ENCODE measurements at places on chromosomes 7 and 10. TPM values are rescaled to one million over a fixed set of nuclear protein-coding genes. Genes with fewer than 3 reads are reported as not detected.

The JAZF1 gene
- 11.1 TPM for total RNA-seq

GRCh38 chr7:139958599-139959284, 104.0 kb downstream of the PARP12 start:
- no peak overlapping the region for H3K27ac ChIP-seq
- H3K36me3 ChIP-seq, result no peaks in the 10 kb centered on the region
- no peak overlapping the region for H3K4me3 ChIP-seq
- H3K4me1 ChIP-seq, result no peaks in the 10 kb centered on the region

The PPA1 gene
- 69.3 TPM for total RNA-seq

- no peaks in the 10 kb centered on the region for H3K36me3 ChIP-seq
- no peaks in the 10 kb centered on the region for H3K4me1 ChIP-seq
- no peak overlapping the region for H3K4me3 ChIP-seq
- H3K27ac ChIP-seq, result no peak overlapping the region
Observed at GRCh38 chr7:154503962-154504550, 451.9 kb downstream of the DPP6 start.

The GLI3 gene
- 0.28 TPM for total RNA-seq

DNA sequence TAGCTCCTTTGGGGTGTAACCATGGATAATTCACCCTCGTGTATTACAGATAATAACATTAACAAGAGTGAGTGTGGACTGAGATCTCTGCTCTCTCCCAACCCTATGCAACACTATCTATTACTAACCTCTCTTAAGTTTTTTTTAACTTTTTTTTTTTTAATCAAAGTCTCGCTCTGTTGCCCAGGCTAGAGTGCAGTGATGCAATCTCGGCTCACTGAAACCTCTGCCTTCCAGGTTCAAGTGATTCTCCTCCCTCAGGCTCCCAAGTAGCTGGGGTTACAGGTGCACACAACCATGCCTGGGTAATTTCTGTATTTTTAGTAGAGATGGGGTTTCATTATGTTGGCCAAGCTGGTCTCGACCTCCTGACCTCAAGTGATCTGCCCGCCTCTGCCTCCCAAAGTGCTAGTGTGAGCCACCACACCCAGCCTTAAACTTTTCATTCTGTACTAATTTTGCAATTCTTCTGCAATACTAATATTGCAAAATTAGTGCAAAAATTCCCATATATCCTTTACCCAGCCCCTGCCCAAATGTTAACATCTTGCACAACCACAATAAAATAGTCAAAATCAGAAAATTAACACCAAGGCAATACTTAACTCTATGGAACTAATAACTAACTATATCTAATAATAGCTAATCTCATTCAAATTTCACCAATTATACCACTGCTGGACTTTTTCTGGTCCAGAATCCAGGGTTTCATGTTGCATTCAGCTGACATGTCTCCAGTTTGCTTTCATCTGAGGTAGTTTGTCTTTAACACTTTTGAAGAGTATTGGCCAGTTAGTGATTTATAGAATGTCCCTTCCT, 66.5 kb upstream of the TCF7L2 start:
- H3K27ac ChIP-seq, result no peak overlapping the region
- no peak overlapping the region for H3K4me3 ChIP-seq
- no peak for DNase-seq
- H3K27me3 ChIP-seq, result no peaks in the 10 kb centered on the region

GRCh38 chr7:82164813-82165212, 278.8 kb downstream of the CACNA2D1 start:
- no peak overlapping the region for H3K4me3 ChIP-seq
- no peaks in the 10 kb centered on the region for H3K27me3 ChIP-seq
- no peak for DNase-seq
- H3K36me3 ChIP-seq, result no peaks in the 10 kb centered on the region

GRCh38 chr7:20191391-20191869, 25.8 kb downstream of the MACC1 start:
- no peaks in the 10 kb centered on the region for H3K27me3 ChIP-seq
- no peaks in the 10 kb centered on the region for H3K4me1 ChIP-seq
- no peak for DNase-seq
- H3K4me3 ChIP-seq, result no peak overlapping the region
- no peak overlapping the region for H3K27ac ChIP-seq

The OR6B1 gene
- not detected for total RNA-seq

The FFAR4 gene
- not detected for total RNA-seq

The TRIM50 gene
- total RNA-seq, result not detected

The MYPN gene
- total RNA-seq, result not detected

The MUC12 gene
- total RNA-seq, result 0.39 TPM

DNA sequence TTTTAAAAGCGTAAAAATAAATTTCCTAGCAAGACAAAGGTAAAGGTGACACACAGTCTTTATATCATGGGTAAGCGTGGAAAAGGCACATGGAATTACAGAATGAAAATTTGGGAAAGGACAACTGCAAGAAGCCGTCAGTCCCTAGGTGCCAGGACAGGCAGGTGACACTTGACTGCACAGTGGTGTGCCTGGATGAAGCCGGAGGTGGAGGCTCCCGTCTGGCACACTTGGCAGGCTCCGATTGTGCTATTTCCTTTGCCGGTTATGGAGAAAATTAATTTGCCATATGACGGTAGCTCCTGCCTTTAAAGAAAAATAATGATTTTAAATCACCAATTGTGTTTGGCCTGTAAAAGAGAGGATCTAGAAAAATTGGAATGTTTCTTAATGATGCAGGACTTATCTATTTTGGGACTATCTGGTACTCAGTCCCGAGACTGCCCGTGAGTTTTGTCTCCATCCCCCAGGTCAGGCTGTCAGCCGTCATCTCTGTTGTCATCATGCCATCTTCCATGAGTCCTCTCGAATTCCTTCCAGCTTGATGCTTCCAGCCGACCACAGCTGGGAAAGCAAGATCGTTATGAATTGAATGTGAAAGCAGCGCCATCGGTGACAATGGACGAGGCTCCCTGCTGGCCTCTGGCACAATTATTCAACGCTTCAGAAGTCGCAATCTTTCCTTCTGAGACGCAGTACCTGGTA, 56.2 kb upstream of the MGMT start:
- no peak overlapping the region for H3K27ac ChIP-seq
- no peaks in the 10 kb centered on the region for H3K27me3 ChIP-seq
- H3K4me1 ChIP-seq, result no peaks in the 10 kb centered on the region
- no peak for DNase-seq

DNA sequence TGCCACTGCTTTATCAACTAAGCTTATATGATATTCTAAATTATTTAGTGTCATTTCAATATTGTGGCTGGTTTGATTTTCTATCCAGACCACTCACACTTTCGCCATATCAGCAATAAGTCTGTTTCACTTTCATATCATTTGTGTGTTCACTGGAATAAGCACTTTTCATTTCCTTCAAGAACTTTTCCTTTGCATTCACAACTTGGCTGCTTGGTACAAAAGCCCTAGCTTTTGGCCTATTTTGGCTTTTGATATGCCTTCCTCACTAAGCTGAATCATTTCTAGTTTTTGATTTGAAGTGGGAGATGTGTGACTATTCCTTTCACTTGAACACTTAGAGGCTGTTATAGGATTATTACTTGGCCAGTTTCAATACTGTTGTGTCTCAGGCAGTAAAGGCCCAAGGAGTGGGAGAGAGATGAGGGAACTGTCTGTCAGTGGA, 120.9 kb upstream of the NAMPT start:
- no peak overlapping the region for H3K27ac ChIP-seq
- no peaks in the 10 kb centered on the region for H3K4me1 ChIP-seq
- H3K4me3 ChIP-seq, result no peak overlapping the region

- no peak for DNase-seq
- H3K27ac ChIP-seq, result no peak overlapping the region
Observed at GRCh38 chr7:133207687-133208086, 45.2 kb upstream of the EXOC4 start.

DNA sequence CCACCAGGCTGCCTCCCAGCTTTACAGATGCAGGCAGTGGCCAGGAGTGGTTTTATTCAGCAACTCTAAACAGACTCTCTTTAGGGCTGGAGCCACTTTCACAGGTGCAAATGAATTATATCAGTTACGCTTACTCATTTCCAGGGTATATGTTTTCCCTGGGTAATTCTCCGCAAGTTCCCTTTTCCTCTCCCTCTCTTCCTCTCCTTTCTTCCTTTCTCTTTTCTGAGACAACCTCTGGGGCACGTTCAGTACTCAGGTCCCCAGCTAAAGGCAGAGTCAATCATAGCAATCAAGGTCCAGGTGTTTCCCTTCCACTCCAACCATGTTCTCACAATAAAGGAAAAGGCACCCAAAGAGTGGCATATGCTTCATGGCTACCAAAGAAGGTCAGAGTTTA, 41.3 kb downstream of the PDLIM1 start:
- DNase-seq, result no peak
- no peak overlapping the region for H3K4me3 ChIP-seq
- H3K27me3 ChIP-seq, result no peaks in the 10 kb centered on the region
- no peak overlapping the region for H3K27ac ChIP-seq
- H3K36me3 ChIP-seq, result no peaks in the 10 kb centered on the region

DNA sequence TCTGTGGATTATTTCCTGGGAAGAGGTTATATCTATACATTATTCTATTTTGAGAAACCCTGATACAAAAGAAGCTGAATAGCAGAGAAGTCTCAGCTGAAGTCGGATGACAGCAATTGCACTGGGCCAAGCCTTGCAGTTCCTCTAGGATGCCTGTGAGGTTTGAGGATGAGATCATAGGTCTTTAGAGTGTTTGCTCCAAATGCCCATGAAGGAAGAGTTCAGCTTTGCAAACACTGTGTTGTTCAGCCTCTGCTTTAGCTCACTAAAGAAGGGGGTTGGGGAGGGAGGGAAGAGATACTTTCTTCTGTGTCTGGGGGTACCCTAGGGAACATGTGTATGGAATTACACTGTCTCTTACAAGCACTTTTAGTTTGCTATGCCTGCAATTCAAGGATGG, 282.5 kb upstream of the NRP1 start:
- no peaks in the 10 kb centered on the region for H3K36me3 ChIP-seq
- peaks cover 3% of the 10 kb centered on the region for H3K4me1 ChIP-seq

The SYT15B gene
- not detected for total RNA-seq

The PNLIP gene
- not detected for total RNA-seq

All from CD4-positive, alpha-beta T cell (primary cell).